ENCODE measurements at places on chromosomes 1 and 21. TPM values are rescaled to one million over a fixed set of nuclear protein-coding genes. Genes with fewer than 3 reads are reported as not detected.

The PRR9 gene
- not detected for total RNA-seq

The LCE3E gene
- total RNA-seq, result not detected

The S100A1 gene
- 0.54 TPM for total RNA-seq

The ADCY10 gene
- 0.09 TPM for total RNA-seq

The LAMB3 gene
- 5.9 TPM for total RNA-seq

The NT5C1A gene
- not detected for total RNA-seq

The RIMKLA gene
- total RNA-seq, result 0.09 TPM

The SELL gene
- 0.27 TPM for total RNA-seq

The CYP4Z1 gene
- total RNA-seq, result not detected

The PTPN7 gene
- total RNA-seq, result not detected

The EXOC8 gene
- total RNA-seq, result 19.3 TPM

The LHX4 gene
- total RNA-seq, result 0.16 TPM

The SLC6A9 gene
- total RNA-seq, result 25.9 TPM

The LCK gene
- not detected for total RNA-seq

The LRRC39 gene
- total RNA-seq, result 3.7 TPM

The FCER1G gene
- not detected for total RNA-seq

The AMY1B gene
- not detected for total RNA-seq

The HSD11B1 gene
- total RNA-seq, result 33.3 TPM

The MPZ gene
- 1.2 TPM for total RNA-seq

The KIAA0040 gene
- 0.99 TPM for total RNA-seq

The SLC1A7 gene
- 3.8 TPM for total RNA-seq

The UBXN10 gene
- total RNA-seq, result not detected

The IRF6 gene
- 3.1 TPM for total RNA-seq

The SPRR5 gene
- total RNA-seq, result not detected

The TNFAIP8L2 gene
- total RNA-seq, result not detected

The BARHL2 gene
- total RNA-seq, result not detected

The FAM110D gene
- not detected for total RNA-seq

The TDRD5 gene
- total RNA-seq, result not detected

The RIPK4 gene
- 0.45 TPM for total RNA-seq

The LRRC53 gene
- total RNA-seq, result not detected

The ACBD3 gene
- total RNA-seq, result 72.0 TPM

The AKNAD1 gene
- total RNA-seq, result 0.27 TPM

The XKR8 gene
- total RNA-seq, result 5.9 TPM

The PROK1 gene
- not detected for total RNA-seq

The RGS4 gene
- 255 TPM for total RNA-seq

The FCRLB gene
- total RNA-seq, result 3.0 TPM

The C1QA gene
- not detected for total RNA-seq

The CD5L gene
- not detected for total RNA-seq

The NTRK1 gene
- 0.09 TPM for total RNA-seq

The CRYBG2 gene
- not detected for total RNA-seq

The PBXIP1 gene
- total RNA-seq, result 36.2 TPM

The CHD5 gene
- total RNA-seq, result 0.09 TPM

The HCRTR1 gene
- total RNA-seq, result 0.18 TPM

The TFF2 gene
- not detected for total RNA-seq

The CSF3R gene
- not detected for total RNA-seq

The PALMD gene
- 6.0 TPM for total RNA-seq

The DENND2C gene
- 5.3 TPM for total RNA-seq

The TLCD4 gene
- 0.25 TPM for total RNA-seq

All from fibroblast of the aortic adventitia (primary cell).